ENCODE measurements at places on chromosomes 5 and 9.

GRCh38 chr5:43389679-43390329 lies 22.4 kb downstream of the CCL28 start:
- DNase-seq: peak; percentile 14

DNA sequence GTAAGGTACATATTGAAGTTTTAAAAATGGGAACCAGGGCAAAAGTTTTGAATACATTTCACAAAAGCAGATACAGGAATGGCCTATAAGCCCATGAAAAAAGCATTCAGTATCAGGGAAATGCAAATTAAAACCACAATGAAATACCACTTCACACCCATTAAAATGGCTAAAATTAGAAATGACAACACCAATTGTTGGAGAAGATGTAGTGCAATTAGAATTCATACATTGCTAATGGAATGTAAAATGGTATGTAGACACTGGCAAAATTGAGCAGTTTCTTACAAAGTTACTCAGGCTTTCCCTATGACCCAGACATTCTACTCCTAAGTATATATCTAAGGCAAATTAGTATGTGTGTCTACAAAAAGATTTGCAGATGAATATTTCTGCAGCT lies 34.2 kb downstream of the CDC14B start:
- no peak for DNase-seq

GRCh38 chr5:8598996-8599395 lies 730.0 kb downstream of the MTRR start:
- DNase-seq: peak; percentile 34

- no peak for DNase-seq
These were observed 1.9 kb upstream of the SLC44A1 start for GRCh38 chr9:105242557-105242956.

- no peak for DNase-seq
These were observed 106.6 kb upstream of the PITX1 start for GRCh38 chr5:135140446-135141204.

- DNase-seq: no peak
These were observed 30.5 kb upstream of the MACIR start for GRCh38 chr5:103228061-103228460.

DNA sequence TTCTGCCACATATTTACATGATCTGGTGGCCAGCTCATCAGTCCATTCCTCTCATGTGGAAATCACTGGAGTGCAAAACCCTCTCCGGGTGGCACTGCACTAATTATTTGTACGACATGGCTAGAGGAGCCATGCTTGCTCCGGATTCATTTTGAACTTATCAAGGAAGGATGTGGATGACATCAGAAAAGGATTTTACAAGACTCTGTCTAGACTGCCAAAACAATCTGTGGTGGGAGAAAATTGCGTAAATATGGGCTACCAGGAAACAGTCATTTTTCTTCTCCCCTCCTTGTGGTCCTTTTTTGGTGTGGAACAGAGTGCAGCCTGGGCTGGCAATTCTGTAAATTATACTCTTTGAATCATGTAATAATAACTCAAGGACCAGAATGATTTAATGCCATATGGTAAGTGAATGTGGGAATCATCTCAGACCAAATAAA lies 123.4 kb upstream of the IFNE start:
- no peak for DNase-seq

- DNase-seq: no peak
These were observed 14.1 kb downstream of the NDUFA8 start for GRCh38 chr9:122145592-122145863.

- no peak for DNase-seq
These were observed 26.7 kb downstream of the FOXI1 start for GRCh38 chr5:170132269-170132975.

DNA sequence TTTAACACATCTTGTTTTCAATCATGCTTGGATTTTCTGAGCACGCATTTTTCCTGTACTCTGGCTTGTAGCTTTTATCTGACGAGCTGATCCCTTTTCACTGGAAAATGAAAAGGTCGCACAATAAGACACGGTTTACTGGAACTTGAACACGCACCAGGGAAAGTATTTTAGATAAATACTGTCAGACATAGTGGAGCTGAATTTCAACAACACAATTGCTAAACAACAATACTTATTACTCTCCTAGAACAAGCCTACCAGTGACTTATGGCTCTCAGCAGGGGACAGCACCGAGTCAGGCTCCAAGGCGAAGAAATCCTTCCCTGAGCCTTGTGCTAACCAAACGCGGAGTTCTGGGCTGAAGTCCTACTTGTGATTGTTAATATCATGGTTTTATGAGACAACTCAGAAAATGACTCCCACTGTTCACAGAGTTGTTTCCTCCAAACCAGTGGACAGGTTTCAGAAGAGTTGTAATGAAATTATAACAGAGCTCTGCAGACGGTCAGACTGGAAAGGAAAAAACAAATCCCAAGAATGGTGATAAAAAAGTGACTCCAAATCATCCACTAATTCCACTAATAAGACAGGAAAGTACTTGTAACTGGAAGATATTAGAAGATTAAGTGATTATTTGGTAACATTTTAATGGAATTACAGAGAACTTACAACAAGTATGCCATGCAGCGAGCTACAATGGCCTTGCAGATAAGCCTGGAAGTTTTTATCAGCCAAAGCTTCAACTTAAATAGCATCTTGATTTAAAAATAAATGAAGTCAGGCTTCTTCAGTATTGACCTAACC lies 359.6 kb downstream of the EBF1 start:
- DNase-seq: no peak

DNA sequence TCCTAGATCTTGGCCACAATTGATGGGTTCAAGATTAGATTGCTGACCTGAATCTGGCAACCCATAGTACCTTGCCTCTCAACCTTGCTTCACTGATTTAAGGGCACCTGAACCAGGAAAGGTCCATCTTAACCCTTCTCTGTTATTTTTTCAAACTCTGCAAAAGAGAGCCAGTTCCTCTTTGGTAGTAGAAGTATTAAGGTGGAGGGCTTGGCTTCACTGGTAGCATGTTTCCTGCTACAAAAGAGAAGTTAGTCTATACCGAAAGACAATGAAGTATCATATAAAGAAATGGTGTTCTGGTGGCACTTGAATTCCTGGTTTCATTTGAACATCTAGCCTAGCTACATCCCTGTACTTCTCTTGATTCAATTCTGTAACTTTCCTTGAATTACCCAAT lies 8.5 kb downstream of the ALG2 start:
- DNase-seq: no peak

DNA sequence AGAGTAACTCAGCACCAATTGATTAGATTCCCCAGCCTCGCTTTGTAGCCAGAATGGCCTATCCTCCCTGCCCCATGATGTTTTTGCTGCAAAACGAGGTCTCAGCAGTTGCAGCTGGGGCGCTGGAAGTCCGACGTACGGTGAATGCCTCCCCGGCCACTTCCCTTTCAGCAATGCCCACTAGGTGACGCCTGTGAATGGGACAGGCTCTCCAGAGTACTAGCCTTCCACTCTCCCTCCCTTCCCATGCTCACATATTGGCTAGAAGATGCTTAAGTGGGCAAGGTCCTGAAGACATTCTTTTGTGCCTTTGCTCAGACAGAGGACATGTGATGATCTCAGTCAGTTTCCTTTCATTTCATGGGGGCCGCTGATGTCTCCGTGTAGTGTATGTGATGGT lies 50.8 kb downstream of the DMRT2 start:
- peak; percentile 7 for DNase-seq

GRCh38 chr5:6517510-6517909 lies 68.9 kb downstream of the UBE2QL1 start:
- DNase-seq: no peak

- no peak for DNase-seq
These were observed 549.0 kb upstream of the NUDT12 start for GRCh38 chr5:104111632-104112031.

DNA sequence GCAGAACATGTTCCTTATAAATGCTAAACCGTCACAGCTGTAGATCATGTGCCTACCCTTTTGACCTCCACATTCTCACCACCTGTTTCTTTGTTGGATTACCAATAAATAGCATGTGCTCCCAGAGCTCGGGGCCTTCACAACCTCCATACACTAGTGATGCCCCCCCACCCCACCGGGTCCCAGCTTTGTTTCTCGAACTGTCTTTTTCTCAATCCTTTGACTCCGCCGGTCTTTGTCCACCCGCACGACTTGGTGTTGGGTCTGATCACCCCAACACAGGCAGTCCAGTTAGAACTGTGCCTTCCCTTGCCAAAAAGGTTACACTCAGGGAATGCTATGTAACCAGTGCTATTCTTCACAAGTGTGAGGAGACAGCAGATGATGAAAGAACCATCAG lies 485.9 kb upstream of the C9orf72 start:
- no peak for DNase-seq

DNA sequence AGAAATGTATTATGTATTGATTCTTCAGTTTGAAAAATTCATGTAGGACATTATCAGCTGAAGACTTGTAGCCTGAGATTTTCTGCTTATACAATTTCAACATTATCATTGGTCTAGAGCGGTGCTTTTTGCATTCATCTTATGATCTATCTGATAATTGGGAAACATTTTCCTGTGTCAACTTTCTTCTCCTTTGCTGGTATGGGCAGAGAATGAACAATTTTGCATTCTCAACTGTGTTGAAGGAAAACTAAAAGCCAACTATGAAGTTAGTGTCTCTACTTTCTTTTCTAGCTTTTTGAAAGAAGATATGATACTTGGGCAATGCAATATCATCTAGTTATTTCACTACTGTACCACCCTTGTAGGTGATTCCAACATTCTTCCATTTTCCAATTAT lies 10.3 kb downstream of the ZFR start:
- DNase-seq: no peak

DNA sequence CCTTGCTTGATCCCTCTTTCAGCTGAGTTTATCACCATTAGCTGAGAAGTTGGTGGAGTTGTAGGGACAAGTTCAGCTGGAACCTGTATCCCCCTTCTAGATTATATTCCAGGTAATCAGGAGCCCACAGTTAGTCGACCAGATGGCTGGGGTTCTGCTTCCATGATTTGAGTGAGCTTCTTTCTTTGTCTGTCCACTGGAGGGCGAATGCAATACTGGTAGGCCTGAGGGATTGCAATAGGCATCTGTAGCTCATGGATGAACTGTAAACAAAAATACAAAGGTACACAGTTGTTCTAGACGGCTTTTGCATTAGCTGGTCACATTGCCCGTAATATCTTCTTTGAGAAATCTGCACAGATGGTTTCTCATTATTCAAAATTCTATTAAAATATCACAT lies 88.9 kb downstream of the PCSK5 start:
- DNase-seq: no peak

DNA sequence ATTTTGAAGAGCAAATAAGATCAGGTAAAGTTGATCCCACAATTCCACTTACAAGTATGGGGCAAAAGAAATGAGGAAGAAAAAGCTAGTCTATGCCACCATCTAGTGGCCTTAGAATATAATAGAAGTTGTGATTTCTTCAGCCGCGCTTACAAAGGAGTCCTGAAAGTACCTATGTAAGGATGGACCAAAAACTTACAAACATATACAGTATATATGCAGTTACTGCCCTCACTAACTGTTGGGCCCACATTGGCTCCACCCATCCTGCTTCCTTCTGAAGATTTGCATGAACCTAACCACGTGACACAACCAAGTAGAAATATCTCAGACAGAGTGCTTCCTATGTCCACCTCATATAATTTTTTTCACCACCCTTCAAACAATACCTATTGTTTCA lies 11.7 kb upstream of the OR13D1 start:
- DNase-seq: no peak

- no peak for DNase-seq
These were observed 172.1 kb downstream of the GADD45G start for GRCh38 chr9:89776795-89777525.

DNA sequence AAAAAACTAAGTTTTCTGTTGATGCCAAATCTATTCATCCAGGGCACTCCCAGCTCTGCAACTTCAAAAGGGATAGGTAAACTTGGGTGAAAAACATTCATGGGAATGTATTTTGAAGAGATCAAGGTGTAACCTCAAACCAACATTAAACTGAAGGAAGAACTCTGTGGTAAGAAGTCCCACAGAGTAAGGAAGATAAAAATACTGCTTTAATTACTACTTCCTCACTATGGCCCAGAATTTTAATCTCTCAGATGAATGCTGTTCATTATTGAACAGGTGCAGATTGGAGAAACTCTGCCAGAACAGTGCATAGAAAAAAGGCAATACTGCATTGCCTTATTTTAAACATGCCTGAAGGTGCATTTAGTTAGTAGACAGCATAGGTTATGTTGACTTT lies 37.6 kb upstream of the ANXA1 start:
- no peak for DNase-seq

- DNase-seq: no peak
These were observed 413.5 kb downstream of the EBF1 start for GRCh38 chr5:158686214-158686613.

- no peak for DNase-seq
These were observed 92.8 kb upstream of the CCDC112 start for GRCh38 chr5:115389034-115389798.

DNA sequence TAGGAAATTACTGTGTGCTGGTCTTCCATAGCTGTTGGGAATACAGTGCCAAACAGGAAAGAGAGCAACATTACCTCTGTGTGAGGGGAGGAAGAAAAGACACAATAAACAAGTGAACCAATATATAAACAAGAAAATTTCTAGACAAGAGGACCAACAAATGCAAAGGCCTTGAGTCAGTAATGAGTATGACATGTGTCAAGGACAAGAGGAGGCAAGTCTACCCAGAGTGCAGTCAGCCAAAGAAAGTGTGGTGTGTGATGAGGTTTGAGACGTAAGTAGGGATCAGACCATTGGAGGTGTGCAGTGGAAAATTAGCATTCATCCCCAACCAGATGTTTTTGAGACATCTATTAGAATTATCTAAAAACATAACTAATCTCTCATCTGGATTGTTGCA lies 69.5 kb upstream of the CDH6 start:
- no peak for DNase-seq

- DNase-seq: no peak
These were observed 97.4 kb downstream of the OSTF1 start for GRCh38 chr9:75185585-75186170.

GRCh38 chr9:20714442-20715415 lies 30.7 kb downstream of the FOCAD start:
- no peak for DNase-seq

- no peak for DNase-seq
These were observed 1666.9 kb upstream of the WWC1 start for GRCh38 chr5:166624573-166624972.

- no peak for DNase-seq
These were observed 142.0 kb downstream of the RORB start for GRCh38 chr9:74639112-74639511.

- DNase-seq: peak; percentile 98
These were observed at the start of the genes LMBRD2 and SKP2 for GRCh38 chr5:36151434-36152323. TSS of gene LMBRD2 (minus strand) at chr5:36151887. CDS start at chr5:36143349, 8,538 bp downstream. TSS of gene SKP2 (plus strand) at chr5:36152111. CDS start at chr5:36152263, 152 bp downstream.

DNA sequence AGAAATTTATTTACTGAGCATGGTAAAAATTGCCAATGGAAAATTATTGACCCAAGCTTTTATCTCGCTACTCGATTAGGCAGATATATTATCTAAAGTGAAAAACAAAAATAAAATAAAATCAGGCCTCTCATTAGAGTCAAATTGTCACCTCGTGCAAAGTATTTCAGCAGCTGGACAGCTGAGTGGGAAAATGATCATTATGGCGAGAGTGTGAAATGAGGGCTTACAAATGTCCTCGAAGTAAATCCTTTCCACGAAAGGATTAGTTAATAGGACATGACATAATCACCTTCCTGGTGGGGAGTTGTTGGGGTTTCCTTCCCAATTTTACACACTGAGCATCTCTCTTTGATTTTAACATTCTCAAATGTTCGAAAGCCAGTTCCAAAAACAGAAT lies 5.4 kb upstream of the DPYSL3 start:
- DNase-seq: no peak

GRCh38 chr9:87554976-87555375 lies 57.3 kb downstream of the DAPK1 start:
- DNase-seq: no peak

GRCh38 chr5:40497573-40497972 lies 182.1 kb upstream of the PTGER4 start:
- DNase-seq: no peak

GRCh38 chr9:94934816-94935328 lies 208.4 kb downstream of the AOPEP start:
- DNase-seq: no peak
